ENCODE measurements at places on chromosomes 6 and 20. TPM values are rescaled to one million over a fixed set of nuclear protein-coding genes. Genes with fewer than 3 reads are reported as not detected.

Gene SLC35F1
- under 0.01 TPM for total RNA-seq

Gene OTOR
- total RNA-seq: not detected

Gene PKIB
- 3.3 TPM for total RNA-seq

Gene SLC25A27
- total RNA-seq: 11.7 TPM

Gene RIPOR2
- 0.07 TPM for total RNA-seq

Gene ESF1
- 26.3 TPM for total RNA-seq

Gene ZBTB46
- total RNA-seq: 1.7 TPM

Gene BPI
- total RNA-seq: not detected

Gene CRISP2
- not detected for total RNA-seq

Gene GSTA3
- total RNA-seq: not detected

Gene SSTR4
- not detected for total RNA-seq

All from nasal cavity respiratory epithelium epithelial cell of viscerocranial mucosa (primary cell).